Left renal pelvis (tissue), 4 donors: ENCODE measurements at places on chromosomes 1 and 21.

- no peak for DNase-seq
These were observed 27.9 kb upstream of the NTPCR start for GRCh38 chr1:232922485-232922884.

DNA sequence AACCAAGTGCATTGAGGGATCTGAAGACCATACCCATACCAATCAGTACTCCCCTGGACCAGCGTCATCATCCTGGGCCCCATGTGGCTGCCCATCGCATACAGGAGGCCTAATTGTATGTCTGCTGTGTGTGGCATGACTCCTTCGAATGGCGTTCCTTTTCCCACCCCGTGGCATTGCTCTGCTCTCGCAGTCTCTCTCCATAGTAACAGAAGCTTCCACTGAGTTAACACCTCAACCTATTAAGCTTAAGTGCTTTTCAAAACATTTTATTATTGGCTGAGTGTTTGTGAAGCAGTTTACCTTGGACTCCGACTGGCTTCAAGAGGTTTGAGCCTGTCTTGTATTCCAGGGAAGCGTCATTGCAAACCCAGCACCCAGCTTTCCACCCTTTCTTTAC, 187.1 kb upstream of the LMO4 start:
- no peak for DNase-seq

- DNase-seq, result no peak
These were observed 50.9 kb downstream of the PCNT start for GRCh38 chr21:46374761-46375389.

DNA sequence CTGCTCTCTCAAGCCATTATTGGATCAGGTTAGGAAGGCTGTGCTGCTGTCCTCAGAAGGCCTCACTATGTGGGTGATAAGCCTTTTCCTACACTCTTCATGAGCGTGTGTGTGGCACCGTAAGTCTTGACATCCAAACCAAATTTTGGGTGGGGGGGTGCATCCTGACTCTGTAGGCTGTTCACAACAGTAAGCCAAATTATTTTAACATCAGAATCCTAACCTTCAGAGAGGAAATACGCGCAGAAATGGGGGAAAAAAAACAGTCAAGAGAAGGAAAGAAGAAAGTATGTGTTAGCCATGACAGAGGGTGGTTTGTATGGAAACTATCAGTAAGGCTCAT, 21.0 kb downstream of the STPG1 start:
- no peak for DNase-seq

GRCh38 chr21:46325073-46325912, 1.3 kb downstream of the PCNT start:
- no peak for DNase-seq

GRCh38 chr21:44814498-44815023, 3.3 kb downstream of the SUMO3 start:
- no peak for DNase-seq

DNA sequence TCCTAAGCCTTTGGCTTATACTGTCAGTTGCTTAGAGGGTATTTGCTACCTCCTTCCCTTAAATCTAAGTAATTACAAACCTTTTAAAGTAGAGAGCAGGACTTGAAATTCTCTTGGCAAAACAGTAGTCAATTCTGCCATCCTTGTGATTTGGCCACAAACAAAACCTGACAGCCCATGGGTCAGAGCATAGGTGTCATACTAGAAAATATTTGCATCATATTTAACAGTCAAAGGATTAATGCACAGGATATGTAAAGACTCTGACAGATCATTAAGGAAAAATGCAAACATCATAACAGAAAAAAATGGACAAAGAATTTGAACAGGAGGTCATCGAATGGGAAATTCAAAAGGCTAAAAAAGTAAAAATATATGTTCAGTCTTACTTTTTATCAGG, 50.5 kb downstream of the ZFYVE9 start:
- no peak for DNase-seq

- peak; percentile 24 for DNase-seq
These were observed 448.3 kb downstream of the PTPRC start for GRCh38 chr1:199087144-199087543.

GRCh38 chr21:37319551-37319950, 47.0 kb upstream of the DYRK1A start:
- DNase-seq, result no peak

DNA sequence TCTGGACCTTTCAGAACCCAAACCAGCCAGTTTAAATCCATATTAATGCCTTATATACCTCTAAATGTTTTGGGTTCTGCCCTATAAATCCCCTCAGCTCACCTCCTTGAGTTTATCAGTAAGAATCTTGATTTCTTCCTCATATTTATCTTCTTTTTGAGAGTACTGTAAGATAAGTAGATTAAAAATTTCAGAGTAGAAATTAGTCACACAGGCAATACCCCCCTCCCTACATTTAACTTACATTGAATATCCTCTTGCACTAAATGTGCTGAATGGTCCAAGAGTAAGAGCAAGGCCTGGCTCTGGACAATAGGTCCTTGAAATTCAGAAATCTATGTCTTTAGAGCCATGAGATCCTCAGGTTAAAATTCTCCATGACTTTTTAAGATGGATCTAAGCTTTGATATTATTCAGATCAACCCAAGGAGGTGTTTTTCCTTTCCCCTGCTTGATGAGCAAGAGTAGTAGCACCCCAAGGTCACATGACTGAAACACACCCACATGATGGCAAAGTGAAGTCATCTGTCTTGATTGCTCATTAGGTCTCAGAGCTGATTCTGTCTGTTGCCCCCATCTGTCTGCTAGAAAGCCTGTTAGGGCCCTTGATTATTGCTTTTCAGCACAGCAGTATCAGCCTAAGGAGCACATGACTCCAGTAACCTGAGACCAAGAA, 15.8 kb upstream of the NUP210L start:
- no peak for DNase-seq

- DNase-seq, result no peak
These were observed at the start of gene SLC6A9 for GRCh38 chr1:44031252-44032169. TSS of gene SLC6A9 (minus strand) at chr1:44031462. CDS start at chr1:44024277, 7,185 bp downstream.

DNA sequence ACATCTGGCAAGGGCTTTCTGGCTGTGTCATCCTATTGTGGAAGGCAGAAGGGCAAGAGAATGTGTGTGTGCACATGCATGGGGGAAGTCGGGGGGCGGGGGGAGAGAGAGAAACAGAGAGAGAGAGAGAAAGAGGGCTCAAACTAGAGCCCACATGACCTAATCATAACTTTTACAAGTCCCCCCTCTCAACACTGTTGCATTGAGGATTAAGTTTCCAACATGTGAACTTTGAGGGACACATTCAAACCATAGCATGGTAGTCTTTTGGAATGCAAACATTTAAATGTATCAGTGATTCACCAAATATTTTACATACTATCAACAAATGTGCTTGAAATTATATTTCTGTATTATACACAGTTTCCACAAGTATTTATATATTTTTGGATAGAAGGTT, 655.4 kb upstream of the B3GALT2 start:
- no peak for DNase-seq

GRCh38 chr1:222994511-222995235, 148.4 kb downstream of the TLR5 start:
- no peak for DNase-seq

DNA sequence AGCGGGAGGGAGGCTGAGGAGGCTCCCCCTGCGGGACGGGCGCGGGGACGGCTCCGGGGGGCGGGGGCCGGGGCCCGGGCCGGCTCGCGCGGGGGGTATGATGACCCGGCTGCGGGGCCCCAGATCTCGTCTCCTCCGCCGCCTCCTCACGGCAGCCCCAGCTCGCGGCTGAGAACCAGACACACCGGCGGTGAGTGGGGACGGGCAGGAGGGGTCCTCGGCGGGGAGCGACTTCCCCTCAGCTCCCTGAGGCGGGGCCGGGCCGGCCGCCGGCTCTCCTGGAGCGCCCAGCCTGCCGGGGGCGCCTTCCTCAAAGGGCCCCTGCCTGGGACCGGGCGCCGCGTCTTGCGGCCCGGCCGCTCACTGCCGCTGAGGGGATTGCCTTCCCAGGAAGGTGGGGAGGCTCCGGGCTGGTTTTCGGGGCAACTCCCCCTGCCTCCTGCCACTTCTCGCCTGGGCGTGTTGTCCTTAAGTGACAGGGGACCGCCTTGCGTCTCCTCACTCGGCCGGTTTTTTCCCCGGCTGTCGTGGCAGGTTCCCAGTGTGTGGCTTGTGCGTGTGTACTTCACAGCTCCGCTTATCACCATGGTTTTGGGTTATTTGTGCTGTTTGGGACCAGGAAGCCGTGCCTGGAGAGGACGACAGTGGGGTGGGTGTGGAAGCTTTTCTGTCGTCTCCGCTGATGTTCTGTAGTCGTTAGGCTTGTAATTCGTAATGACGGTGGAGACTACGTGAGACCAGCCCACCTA, 800 bp downstream of the HIPK1 start:
- no peak for DNase-seq

DNA sequence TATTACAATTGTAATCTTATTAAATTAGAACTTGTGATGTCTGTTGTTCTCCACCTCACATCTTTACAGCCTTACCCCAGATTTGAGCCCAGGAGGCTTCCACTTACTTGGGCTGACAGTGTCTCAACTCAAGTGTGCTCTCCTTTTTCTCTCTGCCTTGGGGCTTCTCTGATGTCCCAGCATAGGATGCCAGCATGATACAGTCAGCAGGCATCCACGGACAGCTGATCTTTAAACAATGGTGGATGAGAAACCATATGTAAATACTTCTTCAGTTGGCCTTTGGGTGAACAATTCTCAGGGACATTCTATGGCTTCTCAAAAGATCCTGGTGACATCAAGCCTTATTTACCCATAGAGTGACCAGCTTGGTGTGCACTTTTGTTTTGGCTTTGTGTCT, 107.6 kb upstream of the GORAB start:
- no peak for DNase-seq

DNA sequence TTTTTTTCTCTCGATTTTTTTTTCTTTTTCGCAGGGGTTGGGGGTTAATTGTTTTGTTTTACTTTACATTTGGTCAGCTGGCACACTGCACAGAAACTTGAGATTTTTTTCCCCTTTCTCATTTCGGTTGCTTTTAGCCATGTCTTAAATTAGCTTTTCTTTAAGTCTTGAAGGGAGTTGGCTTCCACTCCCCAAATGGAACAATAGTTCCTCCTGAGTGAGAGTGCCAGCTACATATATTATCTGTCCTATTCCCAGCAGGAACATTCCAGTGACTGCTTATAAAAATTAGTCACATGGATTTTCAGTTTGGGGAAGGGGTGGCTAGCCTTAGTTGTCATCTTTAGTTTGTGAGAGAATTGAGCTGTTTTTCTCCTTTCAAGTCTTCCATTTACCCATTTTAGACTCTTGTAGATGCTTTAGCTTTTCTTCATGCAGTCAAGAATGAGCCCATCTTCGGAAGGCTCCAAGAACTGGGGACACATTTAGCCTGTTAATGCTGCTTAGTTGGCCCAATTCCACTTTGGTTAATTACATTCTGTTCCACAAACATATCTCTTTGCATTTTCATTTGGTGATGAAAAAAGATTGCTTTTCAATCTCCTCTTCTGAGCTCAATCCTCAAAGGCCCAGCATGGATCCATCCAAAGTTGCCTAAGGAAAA, 510.1 kb upstream of the CXADR start:
- no peak for DNase-seq

DNA sequence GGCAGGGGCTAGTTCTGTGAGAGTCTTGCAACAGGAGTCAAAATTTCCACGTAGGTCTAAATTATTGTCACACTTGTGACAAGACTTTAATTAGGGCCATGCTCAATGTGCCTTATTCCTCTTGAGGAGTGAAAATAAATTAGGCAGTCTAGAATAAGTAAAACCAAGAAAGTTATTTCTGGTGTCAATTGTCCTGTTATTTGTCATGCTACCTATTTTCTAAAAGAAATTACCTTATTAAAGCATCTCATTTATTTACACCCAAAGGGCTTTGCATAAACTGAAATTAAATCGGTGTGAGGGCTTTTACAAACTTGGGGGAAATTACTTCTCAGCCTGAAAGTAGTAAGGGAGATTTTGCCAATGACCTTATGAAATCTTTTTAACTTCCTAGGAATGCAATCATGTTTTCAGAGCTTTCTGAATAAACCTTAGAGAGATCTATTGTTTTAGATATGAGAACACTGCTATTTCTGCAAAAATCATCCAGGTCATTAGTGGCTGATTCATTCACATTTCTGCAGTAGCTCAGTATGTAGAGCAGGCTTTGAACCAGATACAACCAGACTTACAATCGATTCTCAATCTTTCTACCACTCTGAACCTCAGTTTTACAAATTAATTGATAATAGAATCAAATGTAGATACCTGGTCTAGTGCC, 221.2 kb upstream of the SAMSN1 start:
- no peak for DNase-seq

DNA sequence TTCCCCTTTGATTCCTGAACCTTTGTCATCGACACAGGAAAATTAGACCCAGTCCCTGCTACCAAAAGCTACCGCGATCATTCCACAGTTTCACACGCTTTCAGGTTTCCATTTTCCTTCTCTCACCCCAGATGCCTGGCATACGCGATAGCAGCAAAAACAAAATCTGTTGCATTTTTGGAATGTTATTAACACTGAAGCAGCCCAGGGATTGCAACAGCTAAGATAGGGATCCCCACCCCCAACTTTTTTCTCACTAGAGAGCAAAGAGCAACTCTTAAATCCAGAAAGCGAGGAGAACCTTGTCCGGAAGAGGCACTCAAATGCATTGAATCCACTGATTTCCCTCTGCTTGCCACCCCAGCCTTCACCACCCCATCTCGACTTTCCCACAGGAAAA, 8.9 kb downstream of the OVAAL start:
- no peak for DNase-seq

- DNase-seq, result no peak
These were observed 5.2 kb downstream of the NPL start for GRCh38 chr1:182794676-182795201.

GRCh38 chr1:186793582-186793927, 35.2 kb upstream of the PLA2G4A start:
- DNase-seq, result no peak

DNA sequence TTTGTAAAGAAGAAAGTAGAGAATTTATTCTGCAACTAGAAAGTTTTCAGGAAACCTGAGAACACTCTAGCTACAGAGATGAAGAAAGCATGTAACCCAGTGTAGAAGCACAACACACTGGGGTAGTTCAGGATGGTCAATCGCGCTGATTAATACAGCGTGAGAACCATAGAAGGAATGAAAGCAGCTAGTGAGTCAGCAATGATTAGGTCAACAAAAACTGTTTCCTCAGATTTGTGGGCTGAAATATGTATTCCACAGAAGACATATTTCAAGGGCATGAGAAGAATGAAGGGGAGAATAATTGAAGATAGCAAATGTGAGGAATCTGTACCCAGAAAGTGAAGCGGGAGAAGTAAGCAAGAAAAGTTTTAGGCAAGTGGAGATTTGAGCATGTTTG, 97.8 kb upstream of the ADGRL2 start:
- DNase-seq, result no peak

- DNase-seq, result no peak
These were observed 179.2 kb downstream of the ATG4C start for GRCh38 chr1:62962901-62963776.

- DNase-seq, result no peak
These were observed 12.2 kb downstream of the EVA1C start for GRCh38 chr21:32424674-32425073.

DNA sequence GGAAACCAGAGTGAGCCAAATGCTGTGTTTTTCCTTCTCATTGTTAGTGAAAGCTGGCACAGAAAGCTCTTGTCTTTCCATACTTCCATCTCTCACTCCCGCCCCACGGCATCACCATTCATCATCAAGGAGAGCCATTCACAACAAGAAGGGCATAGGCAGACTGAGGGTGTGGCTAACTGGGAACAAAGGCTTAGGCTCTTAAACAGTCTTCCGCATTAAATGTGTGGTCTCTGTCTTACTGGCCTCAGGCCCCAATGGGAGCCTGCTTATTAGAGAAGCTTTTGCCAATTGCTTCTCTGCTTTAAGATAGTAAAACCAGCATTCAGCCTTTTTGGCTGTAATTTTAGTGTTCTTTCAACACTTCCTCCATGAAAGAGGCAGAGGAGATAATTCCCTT, 51.4 kb downstream of the TNFSF18 start:
- no peak for DNase-seq

- DNase-seq, result no peak
These were observed 30.9 kb upstream of the SLC35D1 start for GRCh38 chr1:67084765-67085318.
